ENCODE measurements at places on chromosomes 1 and 21.

DNA sequence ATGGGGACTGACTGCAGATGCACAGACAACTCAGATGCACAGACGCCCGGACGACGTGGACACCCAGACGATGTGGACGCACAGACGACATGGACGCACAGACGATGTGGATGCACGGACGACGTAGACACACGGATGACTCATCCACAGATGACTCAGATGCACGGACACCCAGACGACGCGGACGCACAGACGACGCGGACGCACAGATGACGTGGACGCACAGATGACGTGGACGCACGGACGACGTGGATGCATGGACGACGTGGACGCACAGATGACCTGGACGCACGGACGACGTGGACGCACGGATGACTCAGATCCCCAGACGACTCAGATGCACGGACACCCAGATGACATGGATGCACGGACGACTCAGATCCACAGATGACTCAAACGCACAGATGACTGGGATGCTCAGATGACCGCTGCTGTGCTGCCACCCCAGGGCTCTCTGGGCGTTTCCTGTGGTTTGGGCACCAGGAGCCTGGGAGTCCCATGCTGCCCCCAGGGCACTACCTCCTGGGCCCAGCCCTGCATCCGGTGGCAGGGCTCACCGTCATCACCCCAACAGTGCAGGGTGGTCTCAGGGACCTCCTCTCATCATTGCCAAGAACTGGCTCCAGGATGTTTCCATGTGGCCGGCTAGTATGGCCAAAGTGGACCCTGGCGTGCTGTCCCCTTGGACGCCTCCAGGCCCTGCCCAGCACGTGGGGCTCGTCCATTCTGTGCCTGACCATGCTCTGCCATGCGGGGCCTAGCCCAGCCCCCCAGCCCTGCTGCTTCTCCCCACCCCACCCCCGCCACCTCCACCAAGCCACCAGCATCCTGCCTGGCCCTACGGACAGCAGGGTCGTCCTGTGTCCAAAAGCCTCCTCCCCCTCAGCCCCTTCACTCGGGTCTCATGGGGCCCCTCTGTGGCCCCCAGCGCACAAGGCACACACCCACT lies 14.0 kb downstream of the FAAP20 start:
- DNase-seq, result no peak

DNA sequence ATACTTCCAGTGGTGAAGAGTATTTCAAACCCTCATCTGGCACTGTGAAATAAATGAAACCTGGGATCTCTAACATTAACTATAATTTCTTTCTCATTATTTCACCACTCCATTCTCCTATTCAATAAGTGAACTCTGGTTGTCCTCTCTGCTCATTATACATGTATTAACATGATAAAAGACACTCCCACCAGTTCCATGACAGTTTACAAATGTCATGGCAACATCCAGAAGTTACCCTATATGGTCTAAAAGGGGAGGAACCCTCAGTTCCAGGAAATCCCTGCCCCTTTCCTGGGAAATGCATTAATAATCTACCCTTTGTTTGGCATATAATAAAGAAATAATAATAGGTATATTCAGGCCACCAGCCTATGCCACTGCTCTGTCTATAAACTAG lies 62.7 kb upstream of the BRINP3 start:
- no peak for DNase-seq

DNA sequence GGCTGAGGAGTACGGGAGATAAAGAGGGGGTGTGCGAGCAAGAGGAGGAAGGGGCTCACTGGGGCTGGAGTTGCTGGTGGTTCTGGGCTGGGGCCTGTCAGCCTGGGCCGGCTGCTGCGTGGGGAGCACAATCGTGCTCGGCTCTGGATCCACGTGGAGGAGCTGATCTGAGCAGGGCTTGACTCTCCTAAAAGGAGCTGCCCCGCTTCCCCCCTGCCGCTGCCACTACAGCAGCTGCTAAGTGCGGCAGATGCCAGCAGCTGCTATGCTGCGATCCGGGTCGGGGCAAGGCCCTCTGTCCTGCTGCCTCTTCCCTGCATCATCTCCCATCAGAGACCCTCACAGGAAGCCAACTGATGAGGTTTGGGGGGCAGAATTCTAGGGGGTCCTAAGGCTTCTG lies 165.9 kb downstream of the PCBP3 start:
- no peak for DNase-seq

GRCh38 chr1:214657299-214657698 lies 54.3 kb downstream of the CENPF start:
- DNase-seq, result no peak

GRCh38 chr1:201149400-201149799 lies 4.9 kb downstream of the TMEM9 start:
- DNase-seq, result no peak

GRCh38 chr1:48498096-48498791 lies 26.2 kb upstream of the SPATA6 start:
- DNase-seq, result peak; percentile 83

DNA sequence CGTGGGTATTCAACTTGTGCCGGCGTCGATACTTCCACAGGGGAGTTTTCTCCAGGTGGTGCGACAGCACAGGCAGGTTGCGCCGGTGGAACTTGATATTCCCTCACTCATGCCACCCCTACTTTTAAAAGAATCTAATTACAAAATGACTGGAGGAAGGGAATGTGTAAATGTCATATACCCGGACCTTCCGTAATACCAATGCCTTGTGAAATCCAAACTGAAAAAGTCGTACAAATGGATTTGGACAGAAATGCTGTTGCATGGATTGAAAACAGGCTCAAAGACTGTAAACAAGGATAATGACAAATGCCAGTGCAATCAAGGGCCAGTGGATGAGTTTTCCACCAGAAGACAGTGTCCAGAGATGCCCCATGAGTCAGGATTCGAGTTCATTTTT lies 235.3 kb upstream of the USP25 start:
- DNase-seq, result no peak

- no peak for DNase-seq
Observed at GRCh38 chr1:44524655-44525500, 119.8 kb downstream of the RNF220 start.

GRCh38 chr1:93749487-93749886 lies 67.8 kb upstream of the BCAR3 start:
- no peak for DNase-seq

DNA sequence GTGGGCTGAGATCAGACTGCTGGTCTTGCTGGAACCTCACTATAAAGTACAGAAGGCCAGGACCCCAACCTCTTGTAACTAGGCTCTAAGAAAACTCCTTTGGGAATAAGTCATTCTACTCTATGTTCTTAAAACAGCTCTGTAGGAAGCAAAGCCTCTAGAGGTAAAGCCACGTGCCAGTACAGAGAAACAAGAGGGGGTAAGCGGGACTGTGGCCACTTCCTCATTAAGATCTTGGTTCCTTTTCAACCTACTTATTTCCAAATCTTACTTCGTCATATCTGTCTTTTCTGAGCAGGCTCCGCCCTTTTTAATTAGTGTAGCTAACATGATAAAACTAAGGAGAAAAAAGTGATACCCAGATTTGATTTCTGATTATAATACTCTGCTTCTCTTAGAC lies 3.8 kb downstream of the NCSTN start:
- DNase-seq, result no peak

DNA sequence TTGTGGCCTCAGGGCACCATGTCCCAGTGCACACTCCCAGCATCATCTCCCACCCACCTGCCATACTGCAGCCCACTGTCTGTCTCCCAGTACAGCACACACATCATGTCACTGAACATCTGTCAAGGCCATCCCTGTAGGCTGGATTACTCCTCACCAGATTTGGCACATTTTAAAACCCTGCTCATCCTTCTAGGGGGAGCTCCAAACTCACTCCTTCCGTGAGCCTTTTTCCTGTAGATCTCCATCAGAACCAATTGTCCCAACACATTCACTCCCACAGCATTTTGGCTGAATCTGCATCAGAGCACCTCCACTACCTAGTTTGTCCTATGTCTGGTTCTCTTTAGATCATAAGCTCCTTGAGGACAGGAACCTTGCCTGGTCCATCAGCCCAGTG lies 58.6 kb upstream of the GRIK3 start:
- peak; percentile 50 for DNase-seq

GRCh38 chr1:32351399-32352238 lies 10.7 kb downstream of the FAM229A start:
- DNase-seq, result peak; percentile 69

- no peak for DNase-seq
Observed at GRCh38 chr1:186306533-186306932, 68.5 kb downstream of the TPR start.

DNA sequence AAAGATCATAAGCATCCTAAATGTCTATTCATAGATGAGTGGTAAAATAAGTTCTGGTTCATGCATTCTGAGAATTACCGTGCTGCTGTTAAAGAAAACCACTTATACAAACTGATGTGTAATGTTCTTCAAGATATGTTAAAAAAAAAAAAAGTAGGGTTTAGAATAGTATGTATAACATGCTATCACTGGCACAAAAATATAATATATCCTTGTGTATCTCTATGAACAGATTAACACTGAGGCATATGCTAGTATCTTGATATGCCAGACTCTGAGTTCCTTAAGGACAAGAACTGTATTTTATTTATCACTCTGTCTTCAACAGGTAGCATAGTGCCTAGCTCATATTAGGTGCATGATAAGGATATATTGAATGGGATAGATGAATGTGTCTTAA lies 108.9 kb downstream of the HS2ST1 start:
- no peak for DNase-seq

DNA sequence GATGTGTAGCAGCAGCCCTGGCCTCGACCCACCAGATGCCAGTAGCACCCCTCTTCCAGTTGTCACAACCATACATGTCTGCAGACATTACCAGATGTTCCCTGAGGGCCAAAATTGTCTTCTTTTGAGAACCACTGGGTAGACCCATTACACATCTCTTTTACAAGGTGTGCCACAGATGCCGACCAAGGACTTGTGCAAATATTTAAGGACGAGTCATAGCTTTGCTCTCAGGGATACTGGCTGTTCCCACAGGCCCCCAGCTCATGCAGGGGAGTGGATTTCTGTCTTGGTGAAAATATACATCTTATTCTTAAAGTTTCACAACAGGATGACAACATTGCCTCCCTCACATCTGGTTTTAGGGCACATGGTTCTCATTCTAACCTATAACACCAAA lies 59.4 kb upstream of the ZBTB18 start:
- no peak for DNase-seq

DNA sequence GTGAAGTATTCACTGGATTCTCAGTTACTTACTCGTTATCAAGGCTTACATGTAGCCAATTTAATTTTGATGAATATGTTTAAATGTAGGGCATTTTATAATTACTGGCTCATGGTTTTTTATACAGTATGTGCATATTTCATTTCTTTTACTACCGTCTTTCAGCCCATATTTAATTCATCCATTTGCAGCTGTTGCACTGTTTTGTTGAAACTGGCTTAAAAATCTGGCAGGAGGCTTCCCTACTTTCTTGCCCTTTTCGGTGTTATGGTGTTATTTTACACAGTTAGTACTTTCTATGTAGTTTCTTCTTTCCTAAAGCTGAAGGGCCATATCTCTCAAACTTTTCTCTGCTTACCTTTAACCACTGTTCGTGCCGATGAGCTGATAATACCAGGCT lies 54.2 kb downstream of the ITSN1 start:
- DNase-seq, result no peak

DNA sequence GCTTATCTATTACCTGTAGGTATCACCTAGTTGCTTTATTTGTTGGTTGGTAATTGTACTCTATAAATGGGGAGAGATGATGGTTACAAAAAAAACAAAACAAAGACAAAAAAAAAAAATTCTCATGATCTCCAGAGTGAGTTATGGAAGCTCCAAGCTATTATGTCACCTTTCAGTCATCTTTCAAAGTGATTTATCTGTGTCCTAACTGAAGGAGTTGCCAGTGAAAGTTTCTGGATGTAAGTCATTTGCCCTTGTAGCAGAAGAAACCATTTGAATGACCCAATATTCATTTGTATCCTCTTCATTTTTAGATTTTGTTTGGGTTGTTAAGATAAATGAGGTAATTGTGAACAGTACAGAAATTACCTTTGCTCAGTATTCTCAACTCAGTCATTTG lies 3.6 kb downstream of the SLC35F3 start:
- DNase-seq, result no peak

DNA sequence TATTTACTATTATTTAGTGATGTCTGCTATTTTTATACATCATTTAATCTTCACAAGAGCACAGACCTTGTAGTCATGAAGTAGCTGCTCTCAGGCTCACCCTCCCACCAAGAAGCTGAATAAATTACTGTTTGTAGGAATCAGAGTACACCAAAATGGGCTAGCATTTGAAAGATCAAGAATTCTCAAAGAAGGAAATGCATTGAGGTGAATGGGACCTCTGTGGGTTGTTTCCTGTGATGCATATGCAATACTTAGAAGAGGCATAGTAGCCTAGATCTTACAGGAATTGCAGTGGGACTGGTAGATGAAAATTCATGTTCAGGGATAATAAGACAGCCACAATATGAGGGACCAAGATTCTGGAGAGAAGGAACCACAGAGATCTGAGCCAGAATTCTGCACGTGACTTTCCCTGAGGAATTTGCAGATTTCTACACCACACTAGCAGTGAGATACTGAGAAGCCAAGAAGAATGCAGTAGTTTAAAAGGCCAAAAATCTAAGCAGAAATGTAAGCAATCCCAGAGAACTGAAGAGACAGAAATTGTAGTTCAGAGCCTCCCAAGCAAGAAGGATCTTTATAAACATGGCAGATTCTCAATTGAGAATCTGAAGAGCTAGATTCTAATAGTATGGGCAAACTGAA lies 307.0 kb downstream of the ST6GALNAC3 start:
- no peak for DNase-seq

GRCh38 chr1:183958958-183959357 lies 78.6 kb downstream of the COLGALT2 start:
- DNase-seq, result no peak

DNA sequence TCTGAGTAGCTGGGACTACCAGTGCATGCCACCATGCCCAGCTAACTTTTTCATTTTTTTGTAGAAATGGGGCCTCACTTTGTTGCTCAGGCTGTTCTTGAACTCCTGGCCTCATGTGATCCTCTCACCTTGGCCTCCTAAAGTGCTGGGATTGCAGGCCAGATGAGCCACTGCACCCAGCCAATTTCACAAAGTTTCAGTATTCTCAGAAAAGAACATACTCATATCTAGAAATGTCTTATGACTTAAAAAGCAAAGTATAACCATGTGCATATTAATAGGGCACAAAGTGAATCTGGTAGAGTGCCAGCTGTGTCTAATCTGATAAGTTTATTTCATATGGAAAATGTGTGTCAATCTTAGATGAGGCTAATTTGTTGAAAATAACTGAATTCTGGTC lies 87.5 kb upstream of the CACYBP start:
- DNase-seq, result no peak

DNA sequence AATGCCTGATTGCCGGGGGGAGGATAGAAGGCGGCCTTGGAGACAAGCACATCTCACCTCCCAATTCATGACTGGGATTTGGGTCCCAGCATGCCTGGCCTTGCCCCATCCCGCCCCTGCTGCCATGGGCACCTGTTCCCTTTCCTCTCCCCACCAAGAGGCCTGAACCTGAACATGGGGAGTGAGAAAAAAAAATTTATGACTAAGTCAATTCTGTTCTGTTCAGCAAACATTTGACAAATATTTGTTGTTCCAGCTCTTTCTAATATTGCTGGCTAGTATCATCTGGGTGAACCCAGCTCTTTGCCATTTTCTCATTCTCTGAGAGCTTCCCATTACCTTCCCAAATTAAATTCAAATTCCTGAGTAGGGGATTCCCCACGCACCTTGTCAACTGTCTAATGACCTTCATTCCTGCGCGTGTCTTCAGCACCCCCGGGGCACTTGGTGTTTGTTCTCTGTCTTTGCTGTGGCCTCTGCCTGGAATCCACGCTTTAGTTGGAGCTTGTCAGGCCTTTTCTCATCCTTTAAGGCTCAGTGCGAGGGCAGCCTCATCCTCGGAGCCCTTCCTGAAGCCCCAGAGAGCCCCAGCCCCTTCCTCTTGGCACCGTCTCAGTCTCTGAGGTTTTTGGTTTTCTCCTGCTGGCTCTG lies 42.8 kb downstream of the ARHGEF10L start:
- DNase-seq, result no peak
